GM13977 (cell line): ENCODE measurements at places on chromosomes 3 and 15.
A peak's percentile ranks its signal among the peaks of the same experiment; 100 is the strongest.

GRCh38 chr15:63188926-63189871 lies at the start of gene RAB8B:
RAB8B (plus strand) TSS chr15:63189606; CDS start chr15:63189625, 19 bp downstream.
- DNase-seq, result peak; percentile 90

DNA sequence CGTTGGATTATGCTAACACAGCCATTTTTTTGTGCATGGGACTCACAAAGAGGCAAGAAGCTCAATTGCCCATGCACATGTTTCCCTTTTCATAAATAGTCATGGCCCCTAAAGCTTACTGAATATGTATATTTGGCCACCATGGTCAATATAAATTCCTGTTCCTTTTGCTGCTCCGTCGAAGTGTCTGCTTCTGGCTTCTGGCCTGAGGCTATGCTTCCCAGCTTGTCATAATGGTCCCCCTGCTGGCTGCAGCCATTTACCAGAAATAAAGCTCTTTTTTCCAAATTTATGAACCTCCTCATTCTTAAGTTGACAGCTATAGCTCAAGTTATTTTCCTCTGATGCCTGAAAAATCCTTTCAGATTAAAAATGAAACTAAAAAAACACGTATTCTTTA lies 602.1 kb downstream of the VGLL3 start:
- no peak for DNase-seq

DNA sequence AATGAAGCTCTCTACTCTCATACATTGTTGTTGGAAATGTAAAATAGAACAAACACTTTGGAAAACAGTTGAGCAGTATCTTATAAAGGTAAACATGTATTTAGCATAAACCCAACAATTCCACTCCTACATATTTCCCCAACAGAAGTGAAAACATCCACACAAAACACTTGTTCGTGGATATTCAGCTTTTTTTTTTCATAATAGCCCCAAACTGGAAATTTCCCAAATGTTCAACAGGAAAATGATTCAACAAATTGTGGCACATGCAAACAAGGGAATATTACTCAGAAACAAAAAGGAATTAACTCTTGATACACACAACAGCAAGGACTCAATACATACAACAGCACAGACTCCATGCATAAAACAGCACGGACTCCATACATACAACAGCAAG lies 28.5 kb downstream of the RFTN1 start:
- no peak for DNase-seq

DNA sequence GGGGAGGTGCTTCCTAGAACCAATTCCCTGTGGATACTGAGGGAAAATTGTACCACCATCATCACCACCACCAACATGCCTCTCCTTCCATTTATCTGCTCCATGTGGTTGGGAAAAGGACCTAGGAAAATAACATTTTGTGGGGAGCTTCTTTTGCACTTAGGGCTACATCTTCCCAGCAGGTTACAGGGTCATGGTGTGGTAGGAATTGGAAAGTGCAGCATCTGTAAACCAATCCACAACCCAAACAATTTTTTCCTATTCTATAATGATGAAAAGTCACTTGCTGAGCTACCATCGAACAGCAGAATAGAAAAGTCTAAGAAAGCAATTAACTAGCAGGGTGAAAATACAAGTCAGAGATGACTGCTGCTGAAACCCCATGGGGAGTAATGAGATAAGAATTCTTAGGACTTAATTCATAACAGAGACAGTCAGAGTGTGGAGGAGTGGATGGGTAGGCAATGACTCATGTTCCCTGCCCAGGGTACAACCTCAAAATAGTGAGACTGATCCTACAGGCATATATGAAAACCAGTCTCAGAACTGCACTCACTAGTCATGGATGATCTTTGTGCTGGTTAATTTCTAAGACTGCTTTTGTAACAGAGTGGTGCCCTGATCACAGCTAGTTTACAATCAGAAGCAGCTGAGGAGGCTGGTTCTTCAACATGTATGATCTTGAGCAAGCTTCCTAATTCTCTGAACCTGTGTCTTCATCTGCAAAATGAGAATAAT lies 38.1 kb upstream of the LEKR1 start:
- peak; percentile 27 for DNase-seq

DNA sequence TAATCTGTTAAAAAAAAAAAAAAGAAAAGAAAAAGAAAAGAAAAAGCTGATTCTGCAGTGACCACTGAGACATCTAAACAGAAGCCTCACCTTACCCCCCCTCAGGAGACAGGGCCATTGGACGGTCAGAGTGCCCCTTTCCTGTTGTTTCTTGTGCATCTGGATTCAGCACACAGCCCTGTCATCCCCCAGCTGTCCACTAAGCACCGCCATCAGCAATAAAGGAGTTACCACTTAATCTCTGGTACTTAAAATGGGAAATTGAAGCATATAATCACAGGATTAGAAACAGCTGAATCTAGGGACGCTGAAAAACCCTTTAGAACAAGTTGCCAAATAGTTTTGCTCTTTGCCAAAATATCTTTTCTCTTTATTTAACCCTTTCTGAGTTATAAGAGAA lies 62.5 kb downstream of the TRIM69 start:
- no peak for DNase-seq

- DNase-seq, result no peak
Observed at GRCh38 chr3:55486101-55486856, 827 bp downstream of the WNT5A start.

DNA sequence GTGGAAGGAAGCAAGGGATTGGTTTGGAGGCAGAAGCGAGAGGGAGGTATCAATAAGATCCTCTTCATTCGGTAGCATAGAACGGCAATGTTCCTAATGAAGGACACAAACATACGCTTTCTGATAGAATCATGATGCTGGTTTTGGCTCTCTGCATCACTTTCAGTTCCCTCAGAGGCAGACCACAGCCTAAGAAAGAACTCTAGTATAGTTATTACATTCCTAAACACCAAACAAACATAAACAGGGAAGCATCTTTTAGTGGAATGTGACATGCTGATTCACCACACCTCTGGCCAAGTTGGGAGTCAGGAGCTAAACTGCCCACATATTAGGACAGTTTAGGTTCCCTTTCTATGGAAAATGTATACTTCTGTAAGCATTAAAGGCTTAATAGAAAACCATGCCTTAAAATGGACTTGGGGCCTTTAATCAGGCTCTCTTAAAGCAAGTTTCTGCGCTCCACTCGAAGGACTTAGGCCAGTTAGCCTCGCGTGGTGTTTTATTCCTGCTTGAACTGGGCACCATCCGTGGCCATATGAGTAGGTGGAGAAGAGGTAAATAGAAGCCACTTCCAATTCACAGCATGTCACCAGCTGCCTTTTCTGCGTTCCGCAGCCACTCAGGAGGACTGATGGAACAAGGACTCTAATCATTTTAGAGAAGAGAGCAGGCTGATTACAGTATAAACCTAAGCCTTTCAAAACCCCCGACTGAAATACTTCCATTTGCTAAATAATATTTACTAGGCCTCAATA lies 53.7 kb downstream of the CD47 start:
- peak; percentile 23 for DNase-seq

DNA sequence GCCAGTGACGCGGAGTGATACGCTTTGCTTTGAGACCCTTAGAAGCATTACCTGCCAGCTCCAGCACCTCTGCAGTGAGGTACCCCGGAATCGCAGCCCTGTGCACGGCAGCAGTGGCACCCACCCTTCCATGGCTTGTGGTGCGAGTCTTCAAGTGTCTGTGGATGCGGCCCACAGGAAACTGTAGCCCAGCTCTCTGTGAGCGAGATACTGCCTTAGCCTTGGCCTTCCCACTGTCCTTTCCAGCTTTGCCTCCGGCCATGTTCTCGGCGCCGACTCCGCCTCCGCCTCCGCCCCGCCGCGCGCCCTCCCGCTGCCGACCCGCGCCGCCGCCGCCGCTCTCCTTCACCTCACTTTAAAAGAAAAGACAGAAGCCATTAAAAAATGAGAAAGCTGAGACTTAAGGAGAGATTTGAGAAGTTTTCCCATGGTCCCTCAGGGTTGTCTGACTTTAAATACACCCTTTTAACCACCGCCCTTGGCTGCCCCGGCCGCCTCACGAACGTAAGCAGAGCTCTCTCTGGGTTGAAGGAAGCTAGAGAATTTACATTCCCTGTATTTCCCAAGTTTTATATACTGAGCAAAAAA lies 78.5 kb upstream of the FAM174B start:
- no peak for DNase-seq

DNA sequence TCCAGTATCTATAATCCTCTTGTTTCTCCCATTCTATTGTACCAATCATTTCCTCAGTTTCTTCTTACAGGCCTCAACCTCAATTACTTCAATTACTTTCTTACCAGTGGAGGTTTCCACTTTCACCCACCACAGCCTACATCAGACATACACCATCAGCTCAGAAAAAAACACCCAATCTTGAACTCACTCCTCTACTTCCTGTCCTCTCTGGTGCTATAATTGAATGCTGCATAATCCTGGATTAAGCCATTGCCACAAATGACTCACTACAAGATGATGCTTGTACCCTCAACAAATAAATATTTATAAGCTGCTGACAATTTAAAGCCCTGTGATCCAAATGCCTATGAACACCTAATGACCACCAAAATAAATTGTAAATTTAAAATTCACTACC lies 18.5 kb downstream of the RYK start:
- no peak for DNase-seq

- DNase-seq, result no peak
Observed at GRCh38 chr3:12536423-12536822, 8.9 kb downstream of the MKRN2OS start.

DNA sequence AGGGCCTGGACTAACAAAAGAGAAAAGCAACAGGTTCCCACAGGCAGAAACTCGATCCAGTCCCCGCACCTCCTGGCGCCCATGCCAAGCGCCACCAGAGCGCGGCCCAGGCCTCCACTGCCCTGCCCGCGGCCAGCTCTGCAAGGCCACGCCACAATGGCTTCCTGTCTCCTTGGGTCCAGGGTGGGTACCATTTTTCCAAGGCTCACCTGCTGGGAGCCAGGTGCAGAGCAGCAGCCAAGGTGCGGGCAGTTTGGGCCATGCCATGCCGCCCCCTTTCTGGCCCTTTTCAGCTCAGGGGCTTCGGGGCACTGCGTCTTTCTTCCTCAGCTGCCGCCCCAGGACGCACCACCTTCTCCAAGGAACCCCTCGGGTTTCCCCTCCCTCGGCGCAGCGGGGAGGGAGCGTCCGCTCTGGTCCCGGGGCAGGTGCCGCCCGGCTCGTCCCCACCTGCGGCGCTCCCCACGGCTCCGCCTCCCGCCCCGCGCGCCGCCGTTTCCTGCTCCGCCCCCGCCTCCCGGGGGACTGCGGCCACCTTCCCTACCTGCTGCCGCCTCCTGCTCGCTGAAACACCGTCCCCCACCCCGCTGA lies at the start of gene ILDR1:
Gene ILDR1 (minus strand): TSS at position 437 of the 591 bp plus-strand sequence. CDS start 170 bp downstream, at position 267.
- DNase-seq, result peak; percentile 62

DNA sequence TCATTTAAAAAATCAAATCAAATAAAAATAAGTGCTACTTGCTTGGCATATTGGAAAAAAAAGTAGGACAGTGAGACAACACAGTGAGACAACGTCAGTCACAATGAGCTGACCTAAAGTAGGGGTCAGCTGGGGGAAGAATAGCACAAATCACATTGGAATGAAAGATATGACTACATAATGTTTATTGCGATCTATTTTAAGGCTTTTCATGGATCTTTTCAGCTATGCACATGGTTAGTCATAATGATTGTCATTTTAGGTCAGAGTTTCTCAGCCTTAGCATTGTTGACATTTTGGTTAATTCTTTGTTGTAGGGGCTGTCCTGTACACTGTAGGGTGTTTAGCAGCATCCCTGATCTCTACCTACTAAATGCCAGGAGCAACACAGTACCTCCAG lies 44.5 kb downstream of the CMSS1 start:
- DNase-seq, result no peak

DNA sequence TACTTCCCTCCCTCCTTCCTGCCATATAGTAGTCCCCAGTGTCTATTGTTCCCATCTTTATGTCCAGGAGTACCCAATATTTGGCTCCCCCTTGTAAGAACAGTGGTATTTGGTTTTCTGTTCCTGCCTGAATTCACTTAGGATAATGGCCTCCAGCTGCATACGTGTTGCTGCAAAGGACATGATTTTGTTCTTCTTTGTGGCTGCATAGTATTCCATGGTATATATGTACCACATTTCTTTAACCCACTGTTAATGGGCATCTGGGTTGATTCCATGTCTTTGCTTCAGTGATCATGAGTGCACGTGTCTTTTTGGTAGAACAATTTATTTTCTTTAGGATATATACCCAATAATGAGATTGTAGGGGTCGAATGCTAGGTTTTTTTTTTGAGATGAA lies 19.3 kb downstream of the SPRED1 start:
- no peak for DNase-seq

DNA sequence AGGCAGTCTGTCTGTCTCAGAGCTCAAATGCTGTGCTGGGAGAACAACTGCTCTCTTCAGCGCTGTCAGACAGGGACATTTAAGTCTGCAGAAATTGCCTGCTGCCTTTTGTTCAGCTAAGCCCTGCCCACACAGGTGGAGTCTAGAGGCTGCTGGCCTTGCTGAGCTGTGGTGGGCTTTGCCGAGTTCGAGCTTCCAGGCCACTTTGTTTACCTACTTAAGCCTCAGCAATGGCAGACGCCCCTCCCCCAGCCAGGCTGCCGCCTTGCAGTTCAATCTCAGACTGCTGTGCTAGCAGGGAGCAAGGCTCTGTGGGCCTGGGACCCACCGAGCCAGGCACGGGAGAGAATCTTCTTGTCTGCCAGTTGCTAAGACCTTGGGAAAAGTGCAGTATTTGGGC lies 25.0 kb upstream of the RPP14 start:
- no peak for DNase-seq

GRCh38 chr3:132033471-132033870 lies 1.3 kb downstream of the CPNE4 start:
- DNase-seq, result no peak
